ENCODE measurements at places on chromosomes 3 and 15.

DNA sequence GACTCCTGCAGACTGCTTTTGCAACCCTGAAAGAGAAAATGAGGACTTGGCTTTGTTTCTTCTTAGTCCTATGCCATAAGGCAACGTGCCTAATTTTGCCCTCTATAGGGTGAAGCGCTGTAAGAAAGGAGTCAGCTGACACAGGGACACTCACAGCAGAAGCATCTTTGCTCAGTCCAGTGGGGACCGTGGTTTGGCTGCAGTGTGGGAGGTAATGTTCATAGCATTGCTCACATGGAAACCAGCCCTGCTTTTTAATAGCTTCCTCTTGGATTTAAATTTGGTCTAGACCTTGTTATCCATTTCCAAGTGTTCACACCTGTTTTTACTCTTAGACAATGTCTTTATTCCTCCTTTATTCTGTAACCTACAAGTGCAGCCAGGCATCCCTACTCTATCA lies 1032.1 kb downstream of the NTRK3 start:
- DNase-seq = no peak

DNA sequence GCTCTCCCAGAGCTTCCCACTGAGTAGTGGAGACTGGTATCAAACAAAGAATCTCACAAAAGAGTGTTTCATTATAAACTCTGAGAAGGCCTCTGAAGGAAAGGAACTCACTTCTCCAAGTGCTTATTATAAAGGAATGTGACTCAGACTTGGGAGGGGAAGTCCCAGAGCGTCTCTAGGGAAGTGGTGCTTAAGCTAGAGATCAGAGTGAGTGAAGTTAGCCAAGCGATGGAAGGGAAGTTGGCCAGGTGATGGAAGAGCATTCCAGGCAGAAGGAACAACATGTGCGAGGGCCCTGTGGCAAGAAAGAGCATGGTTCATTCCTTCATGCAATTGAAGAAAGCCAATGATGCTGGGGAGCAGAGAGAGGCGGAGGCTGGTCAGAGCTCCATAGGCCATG lies 2.3 kb downstream of the XYLB start:
- DNase-seq = no peak

- no peak for DNase-seq
Measured at GRCh38 chr3:8282541-8283165, 219.0 kb upstream of the LMCD1 start.

- DNase-seq = no peak
Measured at GRCh38 chr15:39459548-39459947, 121.3 kb upstream of the THBS1 start.

- DNase-seq = no peak
Measured at GRCh38 chr3:190301591-190301990, 20.7 kb downstream of the CLDN1 start.

Data from NCI-H187 (cell line).